ENCODE measurements at places on chromosomes 4 and X.

DNA sequence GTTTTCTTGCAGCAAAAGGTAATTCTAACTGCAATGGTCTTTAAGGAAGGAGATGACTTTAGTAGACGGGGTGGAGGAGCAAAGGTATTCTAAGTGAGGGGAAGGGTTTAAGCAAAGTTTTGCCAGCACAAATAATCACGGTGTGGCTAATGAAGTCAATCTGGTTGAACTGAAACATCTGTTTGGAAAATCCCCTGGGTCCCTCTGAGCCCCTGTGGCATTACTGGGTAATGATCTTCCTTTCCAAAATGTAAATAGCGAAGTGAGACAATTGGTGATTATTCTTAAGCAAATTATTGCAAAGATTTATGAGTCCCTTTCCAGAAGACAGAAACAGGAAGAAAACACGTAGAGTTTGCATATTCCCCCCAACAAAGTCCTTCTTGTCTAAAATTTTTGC, 47.2 kb downstream of the FGFBP1 start:
- no peak for DNase-seq

- DNase-seq = no peak
Observed at GRCh38 chr4:144948009-144948408, 150.0 kb downstream of the ANAPC10 start.

DNA sequence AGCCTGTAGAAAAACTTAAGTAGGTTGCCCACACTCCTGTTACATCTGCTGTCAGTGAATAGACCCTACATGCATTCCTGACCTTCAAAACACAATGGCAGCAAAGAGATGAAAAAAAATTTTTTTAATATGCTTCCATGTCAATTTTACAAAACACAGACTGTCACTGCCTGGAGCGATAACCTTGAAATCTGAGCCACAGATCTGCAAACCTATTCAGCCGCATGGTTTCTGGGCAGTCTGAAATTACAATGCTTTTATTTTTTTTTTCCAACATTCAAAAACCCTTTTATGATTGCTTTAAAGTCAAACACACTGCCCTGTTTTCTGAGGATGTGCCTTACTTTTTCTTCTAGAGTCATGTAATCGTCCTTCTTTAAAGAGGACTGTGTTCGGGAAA, 264.9 kb upstream of the PUDP start:
- DNase-seq = no peak

- DNase-seq = no peak
Observed at GRCh38 chrX:68883800-68884199, 55.0 kb downstream of the EFNB1 start.

DNA sequence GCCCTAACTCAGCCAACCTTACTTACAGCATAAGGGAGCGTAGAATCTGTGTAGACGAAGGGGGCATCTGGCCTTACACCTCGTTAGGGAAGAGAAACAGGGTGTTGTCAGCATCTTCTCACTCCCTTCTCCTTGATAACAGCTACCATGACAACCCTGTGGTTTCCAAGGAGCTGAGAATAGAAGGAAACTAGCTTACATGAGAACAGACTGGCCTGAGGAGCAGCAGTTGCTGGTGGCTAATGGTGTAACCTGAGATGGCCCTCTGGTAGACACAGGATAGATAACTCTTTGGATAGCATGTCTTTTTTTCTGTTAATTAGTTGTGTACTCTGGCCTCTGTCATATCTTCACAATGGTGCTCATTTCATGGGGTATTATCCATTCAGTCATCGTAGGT, 14.6 kb downstream of the PLP1 start:
- DNase-seq = no peak

GRCh38 chrX:28205905-28206304, 224.7 kb upstream of the DCAF8L1 start:
- no peak for DNase-seq

- DNase-seq = no peak
Observed at GRCh38 chr4:37068580-37068979, 176.0 kb upstream of the NWD2 start.

GRCh38 chrX:63918611-63919010, 133.6 kb upstream of the ARHGEF9 start:
- no peak for DNase-seq

- DNase-seq = no peak
Observed at GRCh38 chr4:100696531-100696930, 178.7 kb upstream of the EMCN start.

Data from NCI-H446 (cell line).